ENCODE measurements at places on chromosomes 2 and 18.
A peak's percentile ranks its signal among the peaks of the same experiment; 100 is the strongest.

- DNase-seq, result no peak
These were observed 169.4 kb upstream of the CAVIN2 start for GRCh38 chr2:192016265-192016664.

DNA sequence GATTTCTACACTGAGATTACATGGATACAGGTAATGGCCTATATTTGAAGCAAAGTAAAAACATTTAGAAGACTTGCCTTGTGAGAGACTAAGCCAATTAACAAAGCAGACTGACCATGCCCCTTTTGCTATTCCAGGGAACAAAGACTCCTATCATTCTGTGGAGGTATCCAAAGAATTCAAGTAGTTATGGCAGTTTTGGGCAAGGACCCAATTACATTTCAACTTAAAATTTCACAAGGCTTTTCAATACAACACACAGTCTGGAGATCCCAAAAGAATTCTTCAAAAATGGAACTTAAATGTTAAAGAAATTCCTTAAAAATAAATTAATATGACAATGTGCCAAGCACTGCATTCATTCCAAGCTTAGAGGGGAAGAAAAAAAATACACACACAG lies 109.2 kb upstream of the CHRNA1 start:
- DNase-seq, result no peak

DNA sequence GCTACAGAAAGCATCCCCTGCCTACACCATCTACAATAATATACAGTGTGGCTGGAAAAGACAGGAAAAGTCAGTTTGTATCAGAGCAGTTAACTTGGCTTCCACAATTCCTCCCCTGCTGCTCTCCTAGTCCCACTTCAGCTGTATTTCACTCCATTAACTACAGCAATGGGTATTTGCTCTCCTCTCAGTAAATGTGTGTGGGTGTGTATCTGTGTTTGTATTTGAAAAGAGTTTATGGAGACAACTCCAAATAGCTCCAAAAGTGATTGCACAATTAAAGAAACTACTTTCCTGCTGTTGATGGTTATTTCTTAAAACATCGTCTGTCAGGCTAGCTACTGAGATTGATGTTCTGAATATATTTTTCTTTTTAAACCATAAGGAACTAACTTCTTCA lies 333.7 kb upstream of the FIGN start:
- DNase-seq, result no peak

DNA sequence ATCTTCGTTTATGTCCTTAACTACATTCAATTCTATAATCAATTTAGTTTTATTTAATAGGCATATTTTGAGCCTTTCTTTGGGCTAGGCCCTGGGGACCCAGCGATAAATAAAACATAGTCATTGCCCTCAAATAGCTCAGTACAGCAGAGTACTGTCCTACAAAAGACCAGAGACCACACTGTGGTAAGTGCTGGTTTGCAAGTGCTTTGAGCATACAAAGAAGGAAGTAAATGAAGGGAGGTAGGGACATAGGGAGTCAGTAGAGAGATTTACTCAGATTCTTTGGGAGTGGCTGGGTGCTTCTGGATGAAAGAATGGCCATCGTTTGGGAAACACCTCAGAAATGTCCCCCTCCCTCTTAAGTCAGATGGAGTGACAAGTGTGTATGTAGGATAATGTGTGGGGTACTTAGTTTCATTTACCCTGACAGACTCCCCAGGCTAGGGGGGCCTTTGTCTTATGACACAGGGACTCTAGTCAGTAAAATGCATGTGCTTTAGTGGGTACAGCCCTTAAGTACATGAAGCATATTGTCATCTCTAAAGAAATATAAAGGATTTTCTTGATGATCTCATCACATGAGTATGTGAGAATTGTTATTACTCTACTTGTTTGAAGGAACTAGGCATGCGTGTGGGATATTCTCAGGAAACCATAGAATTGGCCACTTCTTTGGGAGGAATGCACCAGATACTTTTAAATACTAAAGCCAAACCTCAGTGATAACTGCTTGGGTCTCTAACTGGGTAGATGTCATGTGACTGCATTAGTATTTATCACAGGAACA lies 35.1 kb downstream of the MAPRE2 start:
- no peak for DNase-seq

DNA sequence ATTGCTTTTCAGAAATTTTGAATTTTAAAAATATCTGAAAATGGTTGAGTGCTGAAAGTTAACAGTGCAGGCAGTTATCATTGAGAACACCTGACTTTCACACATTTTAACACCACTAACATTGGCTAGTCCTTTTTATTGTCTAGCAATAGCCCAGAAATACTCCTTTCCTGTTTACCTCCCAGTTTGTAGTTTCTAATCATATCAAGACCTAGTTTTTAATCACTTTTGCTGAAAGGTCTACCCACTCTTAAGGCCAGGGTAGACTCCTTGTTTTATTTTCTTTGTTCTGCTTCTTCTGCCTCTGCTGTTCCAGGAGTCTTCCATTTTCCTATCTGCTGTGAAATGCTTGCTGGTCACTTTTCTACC lies 72.1 kb downstream of the UBE2E3 start:
- DNase-seq, result no peak

GRCh38 chr2:169001116-169001815 lies 29.9 kb downstream of the ABCB11 start:
- DNase-seq, result no peak

- DNase-seq, result no peak
These were observed 579.0 kb downstream of the PLCL1 start for GRCh38 chr2:198383392-198383791.

DNA sequence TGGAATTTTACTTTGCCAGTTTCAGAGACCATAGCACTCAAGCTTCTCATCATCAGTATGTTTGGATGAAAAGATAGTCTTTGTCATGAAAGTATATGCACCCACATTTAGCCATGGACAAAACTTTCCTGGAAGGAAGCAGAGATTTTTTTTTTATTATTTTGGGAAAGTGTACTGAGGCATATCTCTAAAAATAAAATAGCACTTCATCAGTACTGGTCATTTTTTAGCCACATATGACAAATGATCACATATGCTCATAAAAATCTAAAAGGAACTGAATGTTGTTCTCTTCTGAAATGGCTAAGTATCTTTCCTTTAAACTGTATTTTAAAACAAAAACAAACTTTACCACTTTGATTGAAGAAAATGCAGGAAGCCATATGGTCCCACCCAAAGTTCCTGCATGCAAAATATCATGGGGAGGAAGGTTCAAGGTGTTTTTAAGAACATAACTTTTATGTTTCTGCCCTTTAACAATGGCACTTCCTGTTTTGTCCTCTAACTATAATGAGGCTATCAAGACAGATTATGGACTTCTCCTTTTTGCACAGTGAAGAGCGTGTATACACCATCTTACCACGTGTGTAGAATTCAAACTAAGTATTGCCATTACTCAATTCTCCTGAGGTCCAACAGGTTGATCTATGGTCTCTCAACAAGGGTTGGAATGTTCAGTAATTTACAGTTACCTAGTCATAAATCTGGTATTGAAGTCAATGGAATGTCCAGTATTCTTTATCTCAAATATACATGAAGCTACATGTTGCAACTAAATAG lies 77.1 kb upstream of the SLC39A10 start:
- DNase-seq, result no peak

- no peak for DNase-seq
These were observed 145.3 kb upstream of the ITGA4 start for GRCh38 chr2:181311837-181312236.

GRCh38 chr2:63888490-63889402 lies 47.0 kb downstream of the UGP2 start:
- peak; percentile 18 for DNase-seq

GRCh38 chr2:203383038-203383437 lies 54.8 kb downstream of the ABI2 start:
- DNase-seq, result no peak

DNA sequence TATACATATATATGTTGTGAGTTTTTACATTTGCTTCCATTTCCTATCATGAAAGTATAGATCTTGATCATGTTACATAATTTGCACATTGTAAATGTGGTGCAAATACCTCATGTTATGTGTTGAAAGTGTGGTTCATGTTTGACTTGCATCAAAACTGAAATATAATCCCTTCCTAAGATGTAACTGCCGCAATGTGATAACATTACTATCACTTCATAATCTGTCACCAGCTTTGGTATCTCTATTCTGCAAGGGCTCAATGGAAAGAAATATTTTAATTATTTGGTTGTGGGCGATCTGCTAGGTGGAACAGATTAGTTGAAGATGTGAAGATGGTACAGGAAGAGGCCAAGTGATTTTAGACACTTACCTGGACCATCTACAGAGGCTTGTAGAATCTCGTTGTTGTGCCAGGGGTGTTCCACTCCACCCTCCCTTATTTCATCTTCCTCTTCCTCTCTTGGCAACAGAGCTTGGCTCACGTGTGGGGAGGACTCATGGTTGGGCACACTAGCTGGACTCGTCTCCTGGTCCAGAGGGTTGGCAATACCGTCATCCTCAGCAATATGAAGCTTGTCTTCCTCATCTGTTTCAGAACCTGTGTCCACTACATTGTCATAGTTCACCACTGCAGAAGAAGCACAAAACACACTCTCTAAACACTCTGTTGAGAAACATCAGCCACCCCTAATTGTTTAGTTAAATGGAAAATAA lies 90.4 kb downstream of the ZEB2 start:
- DNase-seq, result no peak

GRCh38 chr18:3294435-3295080 lies 32.6 kb downstream of the MYL12B start:
- no peak for DNase-seq

- no peak for DNase-seq
These were observed 34.7 kb downstream of the NCK2 start for GRCh38 chr2:105779394-105779793.

DNA sequence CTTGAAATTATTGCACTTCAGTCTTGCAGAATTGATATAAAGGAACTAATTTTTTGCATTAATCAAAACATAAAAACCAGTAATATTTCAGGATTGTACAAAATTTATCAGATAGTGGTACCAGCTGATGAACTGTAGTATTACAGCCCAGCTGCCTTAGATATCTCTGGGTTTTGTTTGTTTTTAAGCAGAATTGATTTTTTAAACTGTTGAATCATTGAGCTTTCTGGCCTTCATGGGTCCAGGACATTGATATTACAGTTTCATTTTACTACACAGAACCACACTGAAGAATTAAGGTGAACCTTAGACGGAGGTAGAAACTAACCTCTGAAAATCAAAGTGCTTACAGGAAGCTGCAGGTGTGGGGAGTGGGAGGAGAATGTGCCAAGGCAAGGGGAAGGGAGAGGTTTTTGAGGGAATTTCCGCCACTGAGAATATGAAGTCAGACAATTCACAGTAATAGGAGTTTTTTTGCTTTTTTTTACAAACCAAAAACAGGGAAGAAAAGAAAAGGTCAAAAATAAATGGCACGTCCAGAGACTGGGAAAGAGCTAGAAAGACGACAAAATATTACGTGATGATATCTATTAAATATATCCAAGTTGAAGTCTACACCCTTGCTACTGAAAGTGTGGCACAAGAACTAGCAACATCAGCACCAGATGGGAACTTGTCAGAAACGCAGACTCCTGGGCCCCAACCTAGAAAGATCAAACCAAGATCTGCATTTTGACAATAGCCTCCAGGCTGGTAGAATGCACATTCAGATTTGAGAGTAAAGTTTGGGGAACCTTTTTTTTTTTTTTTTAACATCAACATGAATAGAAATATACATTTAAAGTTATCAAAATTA lies 40.8 kb upstream of the SPAG16 start:
- DNase-seq, result no peak

DNA sequence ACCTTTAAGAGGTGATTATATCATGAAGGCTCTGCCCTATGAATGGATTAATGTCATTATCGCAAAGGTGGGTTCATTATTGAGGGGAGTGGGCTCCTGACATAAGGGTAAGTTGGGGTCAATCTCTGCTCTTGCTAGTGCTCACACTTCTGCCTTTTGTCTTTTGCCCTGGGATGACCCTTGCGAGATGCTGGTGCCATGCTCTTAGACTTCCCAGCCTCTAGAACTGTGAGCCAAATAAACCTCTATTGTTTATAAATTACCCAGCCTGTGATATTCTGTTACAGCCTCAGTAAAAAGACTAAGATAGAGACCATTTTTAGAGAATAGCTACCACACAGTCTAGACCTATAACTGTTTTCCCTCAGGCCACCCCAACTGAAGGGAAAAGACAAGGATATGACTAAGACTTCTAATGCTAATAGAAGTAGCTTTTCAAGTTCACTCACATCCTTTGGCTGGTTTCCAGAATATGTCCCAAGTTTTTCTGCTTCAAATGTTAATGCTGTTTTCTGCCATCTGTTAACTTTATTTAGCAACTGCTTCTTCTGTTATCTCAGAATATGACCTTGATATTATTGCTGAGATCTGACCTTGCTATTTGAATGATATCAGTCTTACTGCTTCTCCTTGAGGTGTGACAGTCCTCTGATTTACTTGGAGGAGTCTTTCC lies 65.1 kb upstream of the STAM2 start:
- no peak for DNase-seq

DNA sequence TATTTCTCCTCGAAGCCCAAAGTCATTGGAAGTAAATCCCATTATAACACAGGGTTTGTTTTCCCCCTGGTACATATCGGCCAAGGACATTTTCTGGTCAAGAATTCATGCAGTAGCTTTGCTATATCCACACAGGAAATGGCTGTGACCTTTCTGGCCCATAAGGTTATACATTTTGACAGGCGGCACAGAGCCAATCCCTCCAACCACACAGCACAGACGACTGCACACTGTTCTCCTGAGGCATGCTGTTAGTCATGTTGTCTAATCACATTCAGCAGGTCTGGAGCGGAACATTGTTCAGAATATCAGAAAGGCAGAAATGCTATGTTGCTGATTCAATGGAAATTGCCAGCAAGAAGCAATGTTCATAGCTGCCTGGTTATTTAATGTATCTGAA lies 742.3 kb upstream of the SLC8A1 start:
- DNase-seq, result no peak

- no peak for DNase-seq
These were observed 78.5 kb downstream of the PPP1R1C start for GRCh38 chr2:182064019-182064778.

GRCh38 chr2:232328516-232329460 lies 49.8 kb upstream of the ALPP start:
- no peak for DNase-seq

DNA sequence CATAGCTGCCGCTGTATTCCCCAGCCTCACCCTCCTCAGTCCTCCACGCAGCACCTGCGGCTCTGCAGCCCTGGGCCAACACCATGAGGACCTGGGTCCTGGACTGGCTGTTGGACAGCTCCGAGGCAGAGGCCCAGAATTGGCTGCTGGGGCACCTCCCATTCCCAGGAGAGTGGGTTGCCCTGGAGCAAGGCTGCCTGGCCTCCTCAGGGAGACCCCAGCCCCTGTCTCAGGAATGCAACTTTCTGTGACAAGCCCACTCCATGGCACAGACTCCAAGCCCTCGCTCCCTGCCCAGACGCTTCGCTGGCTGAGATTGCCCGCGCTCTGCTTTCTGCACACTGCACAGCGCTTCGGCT lies 33.0 kb downstream of the CYP26B1 start:
- no peak for DNase-seq

GRCh38 chr2:159012142-159012541 lies 43.7 kb downstream of the TANC1 start:
- no peak for DNase-seq

Data from stimulated activated CD4-positive, alpha-beta T cell treated with anti-CD3 and anti-CD28 coated beads, Interleukin-1b, Interleukin-23, amount 100 ng/mL, for 4 hours (primary cell).